ENCODE measurements at places on chromosomes 13 and 19. TPM values are rescaled to one million over a fixed set of nuclear protein-coding genes. Genes with fewer than 3 reads are reported as not detected.

GRCh38 chr13:51370116-51370515 lies 30.6 kb downstream of the SERPINE3 start:
- DNase-seq: no peak

GRCh38 chr19:4120559-4121272 lies 3.2 kb downstream of the MAP2K2 start:
- DNase-seq: peak; percentile 49

DNA sequence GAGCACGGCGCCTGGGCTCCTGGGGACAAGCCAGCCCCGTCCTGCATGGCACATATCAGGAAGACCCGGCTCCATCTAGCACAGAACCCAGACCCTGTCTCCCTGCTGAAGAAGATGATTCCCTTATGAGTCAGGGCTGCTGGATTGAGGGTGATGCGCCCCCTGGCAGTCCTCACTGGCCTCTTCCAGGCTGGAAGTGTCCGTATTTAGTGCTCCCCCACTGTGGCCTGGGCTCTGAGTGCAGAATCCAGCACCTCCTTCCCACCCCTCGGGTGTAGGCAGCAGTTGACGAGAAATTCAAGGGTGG lies 14.9 kb downstream of the COMP start:
- peak; percentile 75 for DNase-seq

DNA sequence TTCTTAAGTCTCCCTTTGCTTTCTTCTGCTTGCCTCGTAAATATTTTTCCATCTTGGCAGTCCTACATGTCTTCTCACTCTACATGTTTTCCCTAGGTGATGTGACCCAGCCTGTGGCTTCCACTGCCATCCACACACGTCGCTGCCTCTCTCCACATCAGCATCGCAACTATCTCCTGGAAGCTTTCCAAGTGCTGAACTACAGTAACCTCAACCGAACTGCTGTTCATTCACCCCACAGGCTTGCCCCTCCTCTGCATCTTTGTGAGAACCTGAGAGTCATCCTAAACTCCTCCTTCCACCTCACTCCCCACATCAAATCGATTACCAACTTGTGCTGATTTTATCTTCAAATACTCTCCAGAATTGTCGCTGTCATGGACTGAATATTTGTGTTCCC lies 41.2 kb upstream of the USPL1 start:
- peak; percentile 21 for DNase-seq

DNA sequence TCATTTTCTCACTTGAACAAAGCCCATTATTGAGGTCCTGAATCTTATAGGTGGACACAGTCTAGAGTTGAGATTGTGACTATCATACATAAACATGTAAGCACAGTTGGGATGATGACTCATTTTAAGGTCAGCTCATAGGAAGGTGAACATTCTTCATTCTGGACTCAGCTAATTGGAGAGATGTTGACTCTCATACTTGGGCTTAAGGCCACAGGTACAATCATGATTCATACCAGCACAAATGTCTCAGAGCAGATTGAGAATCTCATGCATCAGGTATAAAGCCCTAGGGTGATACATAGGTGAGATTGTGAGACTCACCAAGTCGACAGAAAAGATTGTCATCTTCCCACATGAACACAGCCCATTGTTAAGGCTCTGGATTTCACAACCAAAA lies 62.3 kb upstream of the ZNF724 start:
- DNase-seq: no peak

- DNase-seq: no peak
These were observed 39.5 kb downstream of the COMP start for GRCh38 chr19:18751571-18751970.

DNA sequence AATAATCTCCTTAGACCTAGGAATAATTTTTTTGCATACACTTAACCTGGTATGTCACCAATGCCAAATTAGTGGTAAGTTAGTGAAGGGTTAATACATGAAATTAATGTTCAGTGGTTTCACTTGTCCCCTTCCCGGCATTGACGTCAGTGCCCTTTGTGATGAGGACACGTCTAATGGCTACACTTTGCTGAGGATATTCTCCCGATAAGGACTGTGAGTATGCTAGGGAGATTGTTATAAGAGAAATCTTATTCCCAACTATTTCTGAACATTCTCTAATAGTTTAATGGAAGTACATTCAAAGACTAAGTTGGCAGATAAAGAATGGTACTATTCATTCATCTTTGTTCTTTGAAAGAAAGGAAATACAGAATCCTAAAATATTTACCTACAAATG lies 102.4 kb downstream of the TNFRSF19 start:
- DNase-seq: no peak

GRCh38 chr13:91313103-91313502 lies 34.4 kb upstream of the MIR17HG start:
- peak; percentile 8 for DNase-seq

GRCh38 chr13:73416093-73416492 lies 357.3 kb downstream of the KLF5 start:
- DNase-seq: no peak

DNA sequence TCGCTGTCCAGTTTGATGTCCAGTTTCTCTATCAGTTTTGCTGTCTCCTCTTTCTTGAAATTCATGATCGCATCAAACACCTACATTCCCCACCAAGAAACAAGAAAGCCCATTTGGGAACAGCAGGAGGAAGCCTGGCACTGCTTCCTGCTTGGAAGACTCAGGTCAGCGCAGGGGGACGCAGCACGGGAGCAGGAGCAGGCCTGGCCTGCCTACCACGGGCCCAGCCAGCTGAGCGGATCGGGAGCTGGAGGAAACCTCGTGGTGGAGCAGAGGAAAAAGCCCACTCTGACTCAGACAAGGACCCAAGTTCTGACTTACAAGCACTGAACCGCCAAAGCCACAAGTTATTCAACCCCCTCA lies 3.9 kb downstream of the EEF2 start:
- DNase-seq: no peak

GRCh38 chr13:33341861-33342452 lies 56.4 kb upstream of the STARD13 start:
- no peak for DNase-seq

GRCh38 chr13:19606152-19606551 lies 27.3 kb upstream of the MPHOSPH8 start:
- DNase-seq: peak; percentile 67

DNA sequence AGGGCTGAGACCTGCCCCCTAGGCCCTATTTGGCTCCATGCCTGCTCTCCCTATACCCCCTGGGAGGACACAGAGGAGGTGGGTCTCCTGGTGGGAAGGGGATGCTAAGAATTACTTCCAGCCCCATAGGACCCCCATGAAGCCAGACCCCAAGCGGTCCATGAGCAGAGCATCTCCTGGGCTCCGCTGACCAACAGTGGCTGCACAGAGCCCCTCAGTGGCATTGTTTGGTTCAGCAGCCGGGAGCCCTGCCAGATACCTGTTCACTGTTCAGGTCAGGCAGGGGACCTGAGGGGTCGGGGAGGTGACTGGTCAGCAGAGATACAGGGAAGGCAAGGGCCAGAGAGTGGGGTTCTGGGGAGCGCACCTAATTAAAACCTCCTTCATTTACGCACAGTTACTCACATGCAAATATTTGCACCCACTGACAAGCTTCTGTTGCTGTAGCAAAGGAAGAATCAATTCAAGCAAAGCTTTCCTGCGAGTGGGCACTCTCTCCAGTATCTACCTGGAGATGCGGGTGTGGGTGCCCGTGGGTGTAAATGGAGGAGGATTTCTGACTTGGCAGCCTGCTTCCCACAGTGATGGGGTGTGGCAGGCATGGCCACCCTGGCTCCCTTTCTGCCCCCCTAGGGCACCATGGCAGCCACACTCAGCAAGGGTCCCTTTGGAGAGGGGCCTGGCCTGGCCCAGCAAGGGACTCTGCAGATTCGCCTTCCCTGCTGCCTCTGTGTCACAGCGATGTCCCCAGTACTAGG lies 83.5 kb downstream of the CHST8 start:
- DNase-seq: no peak

GRCh38 chr19:12837225-12837624 lies 1.1 kb upstream of the MAST1 start:
- DNase-seq: no peak

DNA sequence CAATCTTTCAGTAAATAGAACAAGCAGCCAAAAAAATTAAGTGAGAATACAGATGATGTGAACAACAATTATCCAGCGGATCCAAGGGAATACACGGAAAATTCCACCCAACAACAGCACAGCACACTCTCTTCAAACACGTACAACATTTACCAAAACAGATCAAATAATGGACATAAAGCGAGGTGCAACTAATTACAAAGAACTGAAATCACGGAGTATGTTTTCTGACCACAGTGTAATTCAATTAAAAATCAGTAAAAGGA lies 26.2 kb downstream of the MIER2 start:
- DNase-seq: no peak

- DNase-seq: no peak
These were observed 196.8 kb downstream of the RAP2A start for GRCh38 chr13:97630725-97631124.

GRCh38 chr19:32387701-32388392 lies 17.7 kb upstream of the DPY19L3 start:
- DNase-seq: peak; percentile 53

- no peak for DNase-seq
These were observed 103.3 kb downstream of the SPRY2 start for GRCh38 chr13:80237646-80238045.

GRCh38 chr13:101919541-101920181 lies 467.2 kb downstream of the ITGBL1 start:
- peak; percentile 23 for DNase-seq

DNA sequence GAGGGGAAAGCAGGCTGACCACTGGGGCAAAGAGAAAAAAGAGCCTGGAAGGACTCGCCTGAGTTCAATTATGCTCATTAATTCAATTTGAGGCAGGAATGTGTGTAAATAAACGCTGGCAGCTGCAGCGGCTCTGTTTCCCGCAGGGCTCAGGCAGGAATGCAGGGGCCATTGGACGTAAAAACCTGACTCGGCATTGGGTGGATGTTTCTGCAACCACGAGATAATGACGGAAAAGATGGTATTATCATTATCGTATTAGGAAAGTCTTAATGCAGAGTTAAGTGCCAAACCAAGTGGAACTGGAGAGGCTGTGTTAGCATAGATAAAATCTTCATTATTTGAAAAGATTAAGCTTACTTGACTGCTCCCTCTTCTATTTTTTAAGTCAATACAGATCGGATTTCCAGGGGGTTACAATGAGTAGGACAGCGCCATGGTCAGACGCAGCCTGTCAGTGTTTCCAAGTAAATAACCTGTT lies 169.8 kb downstream of the SHISA2 start:
- DNase-seq: no peak

- DNase-seq: no peak
These were observed 768 bp upstream of the CYSLTR2 start for GRCh38 chr13:48652851-48653471.

GRCh38 chr19:45497791-45498190 lies 452 bp upstream of the PPM1N start:
- DNase-seq: no peak

DNA sequence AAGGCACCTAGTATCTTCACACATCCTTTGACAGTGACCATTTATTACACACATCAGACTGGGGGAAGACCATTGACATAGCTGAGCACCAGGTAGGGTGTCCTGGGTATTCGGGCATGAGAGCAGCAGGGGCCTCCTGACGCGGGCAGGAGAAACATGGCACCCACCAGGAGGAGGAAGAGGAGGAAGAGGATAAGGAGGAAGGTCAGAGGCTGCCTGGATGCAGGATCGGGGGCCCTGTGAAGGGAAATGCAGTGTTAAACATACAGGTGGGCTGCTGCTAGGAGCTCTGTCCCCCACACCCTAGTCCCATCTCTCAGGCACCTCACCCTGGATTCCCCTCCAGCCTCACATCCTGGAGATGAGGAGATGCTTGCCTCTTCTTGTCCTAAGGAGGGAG lies 5.3 kb downstream of the SYNE4 start:
- DNase-seq: no peak

GRCh38 chr13:98648686-98649085 lies 71.8 kb upstream of the STK24 start:
- no peak for DNase-seq

GRCh38 chr13:42189061-42189460 lies 82.9 kb upstream of the AKAP11 start:
- DNase-seq: no peak

DNA sequence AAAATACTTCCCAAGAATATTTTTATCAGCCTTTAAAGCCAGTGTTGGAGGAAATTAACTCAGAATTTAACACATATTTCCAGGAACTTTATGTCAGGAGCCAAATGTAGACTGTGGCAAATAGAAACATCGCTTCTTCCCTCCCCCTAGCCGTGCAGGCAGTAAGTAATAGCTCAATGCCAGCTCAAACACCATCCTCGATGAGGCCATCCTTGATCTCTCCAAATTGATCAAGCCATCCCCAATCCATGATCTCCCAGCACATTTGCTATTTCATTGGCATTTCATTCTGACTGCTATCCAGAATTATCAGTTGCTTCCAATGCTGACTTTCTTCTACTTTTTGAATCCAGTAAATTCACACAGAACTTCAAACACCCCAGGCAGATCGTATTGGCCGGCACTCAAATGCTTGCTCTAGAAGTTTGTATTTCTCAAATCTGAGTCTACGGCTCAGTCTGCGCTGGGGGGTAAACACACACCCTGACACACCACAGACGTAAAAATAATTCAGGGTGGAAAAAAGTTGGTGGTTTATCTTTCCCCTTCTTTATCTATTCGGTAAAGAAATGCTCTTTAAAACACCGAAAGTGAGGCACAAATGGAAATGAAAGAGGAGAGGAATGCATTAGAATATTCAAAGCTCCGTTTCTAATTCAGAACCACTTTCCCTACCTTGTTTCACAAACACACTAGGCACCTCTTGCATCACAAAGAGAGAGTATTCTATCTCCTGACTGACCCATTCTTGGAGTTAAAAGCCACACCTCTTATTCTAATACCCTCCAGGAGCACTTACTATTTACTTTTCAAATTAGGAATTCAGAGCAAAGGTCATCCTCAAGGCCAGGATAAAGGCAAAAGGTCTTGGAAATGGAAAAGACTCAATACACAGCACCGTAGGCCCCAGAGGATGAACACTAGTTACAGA lies 991 bp downstream of the OBI1 start:
- DNase-seq: peak; percentile 17

GRCh38 chr13:106425661-106426060 lies 109.8 kb downstream of the EFNB2 start:
- no peak for DNase-seq

DNA sequence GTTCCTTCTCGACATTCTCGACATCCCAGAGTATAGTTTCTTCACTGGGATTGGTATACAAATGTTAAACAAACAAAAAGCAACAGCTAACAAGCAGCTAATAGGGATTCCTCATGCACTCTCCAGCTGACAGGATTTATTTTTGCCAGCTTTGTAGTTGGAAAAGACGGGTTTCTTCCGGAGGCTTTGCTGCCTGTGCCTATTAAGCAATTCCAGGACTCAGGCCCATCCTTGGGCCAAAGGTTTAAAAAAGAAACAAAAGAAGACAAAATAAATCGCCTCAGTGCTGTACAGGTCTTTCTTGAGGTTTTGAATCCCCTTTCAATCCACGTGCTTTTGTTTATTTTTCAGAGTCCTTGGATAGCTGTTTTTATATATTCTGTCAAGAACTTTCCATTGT lies 1414.5 kb upstream of the PCDH9 start:
- DNase-seq: no peak

Gene GJB6
- total RNA-seq: not detected

Gene PTGER1
- not detected for total RNA-seq

Gene PEX11G
- 6.7 TPM for total RNA-seq

Gene CDC37
- 260 TPM for total RNA-seq

Gene PRX
- 2.0 TPM for total RNA-seq

Gene ZNF726
- total RNA-seq: 10.4 TPM

Gene ZNF888
- total RNA-seq: 6.6 TPM

Gene FGF21
- total RNA-seq: not detected

Gene ATXN8OS
- not detected for total RNA-seq
